C1 segment of cervical spinal cord (tissue), 14 donors: ENCODE measurements at places on chromosomes 12 and 14.

GRCh38 chr12:47910486-47910885, 5.7 kb upstream of the VDR start:
- no peak for DNase-seq

DNA sequence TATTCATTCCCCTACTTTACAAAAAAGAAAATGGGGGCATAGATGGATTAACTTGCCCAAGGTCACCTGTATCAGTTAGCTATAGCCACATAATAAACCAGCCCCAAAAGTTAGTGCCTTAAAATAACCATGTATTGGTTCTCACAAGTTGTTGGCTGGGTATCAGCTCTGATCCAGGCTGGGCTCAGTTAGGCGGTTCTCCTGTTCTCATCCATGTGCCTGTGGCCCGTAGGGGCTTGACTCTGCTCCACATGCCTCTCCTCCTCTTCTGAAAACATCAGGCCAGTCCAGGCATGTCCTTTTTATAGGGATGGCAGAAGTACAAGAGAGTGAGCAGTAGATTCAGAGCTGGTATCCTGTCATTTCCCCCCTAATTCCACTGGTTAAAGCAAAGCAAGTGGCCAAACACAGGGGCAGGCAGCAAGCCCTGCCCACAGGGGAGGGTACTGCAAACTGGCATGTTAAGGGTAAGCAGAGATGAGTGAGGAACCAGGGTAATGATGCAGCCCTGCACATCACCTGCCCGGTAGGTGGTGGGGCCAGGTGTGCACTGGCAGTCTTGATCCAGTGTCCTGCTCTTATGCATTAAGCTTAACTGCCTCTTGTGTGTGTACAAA, 47.9 kb upstream of the TUNAR start:
- DNase-seq, result no peak

GRCh38 chr12:107339487-107339886, 246.1 kb upstream of the CRY1 start:
- no peak for DNase-seq

- DNase-seq, result peak; percentile 79
Observed at GRCh38 chr12:39912211-39912980, 193.5 kb downstream of the SLC2A13 start.

DNA sequence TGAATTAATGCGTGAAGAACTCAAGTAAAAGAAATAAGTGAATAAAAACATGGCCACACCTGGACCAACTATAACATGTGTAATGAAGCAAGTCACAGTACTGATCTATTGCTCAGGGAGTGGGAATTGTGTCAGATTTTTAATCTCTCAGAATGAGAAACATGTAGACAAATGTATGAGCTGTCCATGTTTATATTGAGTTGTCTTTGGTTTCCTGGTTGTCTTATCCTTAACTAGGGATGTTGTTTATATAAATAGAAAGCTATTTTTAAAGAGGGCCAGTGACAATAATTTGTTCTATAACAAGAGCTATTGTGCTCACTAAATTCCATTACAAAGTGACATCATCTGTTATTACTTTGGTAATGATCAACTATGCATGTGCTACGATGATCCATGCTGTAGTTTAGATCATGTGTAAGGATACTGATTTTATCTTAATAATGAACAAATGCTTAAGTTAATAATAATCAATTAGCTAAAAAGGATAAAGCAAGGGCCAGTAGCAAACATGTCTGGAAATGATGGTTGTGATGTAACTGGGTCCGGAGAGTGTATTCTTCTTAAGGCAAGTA, 91.3 kb upstream of the RTL1 start:
- no peak for DNase-seq

DNA sequence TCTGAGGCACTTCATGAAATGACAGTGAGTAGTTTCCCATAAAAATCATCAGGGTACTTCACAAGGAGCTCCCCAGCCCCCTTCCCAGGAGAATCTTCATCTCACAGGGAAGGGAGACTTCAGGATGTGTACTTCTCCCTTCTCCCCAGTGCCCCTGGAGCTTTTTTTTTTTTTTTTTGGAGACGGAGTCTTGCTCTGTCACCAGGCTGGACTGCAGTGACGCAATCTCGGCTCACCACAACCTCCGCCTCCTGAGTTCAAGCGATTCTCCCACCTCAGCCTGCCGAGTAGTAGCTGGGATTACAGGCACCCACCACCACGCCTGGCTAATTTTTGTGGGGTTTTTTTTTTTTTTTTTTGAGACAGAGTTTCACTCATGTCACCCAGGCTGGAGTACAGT, 10.4 kb downstream of the ITPK1 start:
- DNase-seq, result peak; percentile 29

DNA sequence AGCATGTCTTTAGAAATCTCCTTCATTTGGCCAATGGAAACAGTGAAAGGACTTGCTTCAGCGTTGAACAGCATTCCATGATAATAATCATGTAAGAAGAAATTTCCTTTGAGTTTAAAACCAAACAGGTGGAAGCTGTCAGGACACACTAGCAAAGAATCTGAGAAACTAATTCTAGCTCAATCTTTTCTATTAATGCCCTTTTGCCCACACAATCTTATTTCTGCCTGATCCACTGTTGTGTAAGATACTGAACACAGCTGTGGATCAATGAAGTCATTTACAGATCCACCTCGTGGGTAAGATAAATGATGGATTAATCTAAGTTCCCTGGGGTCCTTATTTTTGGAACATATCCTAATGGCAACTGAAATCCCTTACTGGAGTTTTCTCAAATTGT, 536.9 kb upstream of the LMO3 start:
- DNase-seq, result no peak

- no peak for DNase-seq
Observed at GRCh38 chr14:68479247-68479646, 313.6 kb downstream of the ZFP36L1 start.

GRCh38 chr12:87368259-87368658, 660.9 kb downstream of the C12orf50 start:
- no peak for DNase-seq

GRCh38 chr14:32572867-32573150, 243.7 kb downstream of the AKAP6 start:
- no peak for DNase-seq

GRCh38 chr12:13084898-13085640, 18.4 kb downstream of the GSG1 start:
- DNase-seq, result no peak

GRCh38 chr12:114729731-114730130, 45.8 kb upstream of the TBX3 start:
- DNase-seq, result no peak

GRCh38 chr14:95467232-95467631, 49.2 kb downstream of the SYNE3 start:
- DNase-seq, result no peak

- no peak for DNase-seq
Observed at GRCh38 chr12:19988001-19988400, 380.3 kb upstream of the PDE3A start.

DNA sequence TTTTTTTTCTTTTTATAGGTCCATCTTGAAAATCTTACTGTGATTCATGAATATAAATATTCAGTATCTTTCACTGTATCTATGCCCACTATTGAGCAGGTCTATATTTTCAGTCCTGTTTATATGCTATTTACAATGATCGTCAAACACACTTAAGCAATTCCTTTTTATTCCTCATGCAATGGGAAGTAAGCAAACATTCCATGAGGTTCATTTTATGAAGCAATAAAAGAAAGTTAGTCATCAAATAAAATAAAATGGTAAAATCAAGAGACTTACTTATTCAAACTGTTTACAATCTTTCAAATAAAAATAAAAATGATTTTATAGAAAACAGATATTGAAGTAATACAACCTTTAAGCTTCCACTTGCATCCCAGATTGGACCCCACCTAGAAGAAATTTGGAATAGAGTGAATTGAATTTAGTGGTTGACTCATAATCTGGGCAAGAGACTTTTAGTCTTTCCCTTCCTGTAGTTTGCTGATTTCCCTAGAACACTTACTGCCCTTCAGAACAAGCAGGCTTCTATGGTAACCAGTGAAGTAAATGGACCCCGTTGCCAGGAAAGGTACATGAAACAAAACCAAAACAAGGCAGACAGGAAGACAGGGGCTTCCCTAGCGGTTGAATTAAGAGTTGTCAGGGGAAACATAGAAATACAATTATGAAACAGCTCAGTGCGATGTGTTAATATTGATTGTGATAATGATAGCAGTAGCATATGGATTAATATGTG, 241.0 kb upstream of the ATP2B1 start:
- no peak for DNase-seq

DNA sequence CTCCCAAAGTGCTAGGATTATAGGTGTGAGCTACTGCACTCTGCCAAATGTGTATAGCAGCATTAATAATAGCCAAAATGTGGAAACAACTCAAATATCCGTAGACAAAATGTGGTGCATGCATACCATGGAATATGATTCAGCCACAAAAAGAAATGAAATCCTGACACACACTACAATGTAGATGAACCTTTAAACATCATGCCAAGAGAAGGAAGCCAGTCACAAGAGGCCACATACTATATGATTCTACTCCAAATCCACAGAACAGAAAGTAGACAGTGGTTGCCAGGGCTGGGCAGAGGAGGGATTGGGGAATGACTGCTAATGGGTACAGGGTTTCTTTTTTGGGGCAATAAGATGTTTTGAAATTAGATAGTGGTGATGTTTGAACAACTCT, 7.7 kb upstream of the TMED2 start:
- DNase-seq, result no peak

DNA sequence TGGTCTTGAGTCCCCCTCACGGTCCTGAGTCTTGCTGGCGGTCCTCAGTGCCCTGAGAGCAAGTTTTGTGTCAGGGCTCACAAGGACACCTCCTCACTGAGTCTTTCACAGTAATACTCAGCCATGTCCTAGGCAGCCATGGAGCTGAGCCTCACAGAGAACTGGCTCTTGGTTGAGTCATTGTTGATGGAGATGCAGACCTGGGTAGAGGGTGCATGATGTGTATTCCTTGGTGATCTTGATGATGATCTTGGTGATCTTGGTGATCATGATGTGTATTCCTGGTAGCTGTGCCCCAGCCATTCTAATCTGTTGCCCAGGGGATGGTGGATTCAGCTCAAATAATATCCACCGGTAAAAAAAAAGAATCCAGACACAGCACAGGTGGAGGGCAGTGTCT, 495.4 kb downstream of the TMEM121 start:
- no peak for DNase-seq

- DNase-seq, result peak; percentile 77
Observed at GRCh38 chr12:65278576-65279368, at the start of gene MSRB3. TSS of gene MSRB3 (plus strand) at chr12:65278683. CDS start at chr12:65308580, 29,897 bp downstream.

DNA sequence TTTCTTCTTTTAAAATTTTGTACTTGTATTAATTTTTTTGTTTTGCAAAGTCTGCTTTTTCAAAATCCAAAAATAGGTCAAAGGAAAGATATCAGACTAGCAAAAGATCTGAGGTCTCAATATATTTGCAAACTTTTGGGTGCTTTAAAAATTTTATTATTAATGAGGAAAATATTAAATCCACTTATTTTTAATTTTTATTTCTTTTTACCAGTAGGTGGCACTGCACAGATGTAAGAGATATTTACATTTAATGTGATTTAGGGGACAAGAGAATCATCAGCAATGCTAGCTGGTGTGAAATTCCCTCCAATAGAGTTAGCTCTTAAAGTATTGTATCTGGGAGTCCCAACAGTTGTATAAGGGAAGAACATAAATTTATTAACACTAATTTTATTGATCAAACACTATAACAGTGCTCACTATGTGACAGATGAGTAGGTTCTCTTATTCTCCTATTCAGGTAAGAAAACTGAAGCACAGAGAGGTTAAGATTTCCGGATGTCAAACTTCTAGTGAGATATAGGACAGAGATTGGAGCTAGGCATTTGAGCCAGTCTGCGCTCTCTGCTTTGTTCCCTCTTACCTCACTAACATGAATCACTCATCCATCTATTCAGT, 30.5 kb downstream of the ALX1 start:
- no peak for DNase-seq

GRCh38 chr14:95885866-95886265, 9.2 kb downstream of the TUNAR start:
- DNase-seq, result peak; percentile 28

DNA sequence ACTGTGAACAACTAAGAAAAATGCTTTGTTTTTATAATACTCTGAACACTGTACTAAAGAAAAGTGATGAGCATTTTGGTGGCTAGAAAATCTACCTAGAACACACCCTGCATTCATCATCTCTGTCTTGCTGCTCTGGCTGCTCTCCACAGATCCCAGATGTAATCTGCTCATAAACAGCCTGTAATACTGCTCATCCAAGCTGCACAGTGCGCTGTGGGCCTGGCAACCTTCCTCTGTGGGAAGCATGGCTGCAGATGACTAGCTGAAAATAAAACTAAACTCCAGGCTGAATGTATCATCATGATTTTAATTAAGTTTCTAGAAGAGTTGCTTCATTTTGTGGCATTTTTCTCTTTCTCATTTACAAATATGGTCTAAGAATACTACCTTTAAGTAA, 200.7 kb downstream of the SLC2A13 start:
- DNase-seq, result no peak

- DNase-seq, result peak; percentile 83
Observed at GRCh38 chr14:21024585-21025370, at the start of gene NDRG2. TSS of gene NDRG2 (minus strand) at chr14:21025061. CDS start at chr14:21023315, 1,746 bp downstream.

DNA sequence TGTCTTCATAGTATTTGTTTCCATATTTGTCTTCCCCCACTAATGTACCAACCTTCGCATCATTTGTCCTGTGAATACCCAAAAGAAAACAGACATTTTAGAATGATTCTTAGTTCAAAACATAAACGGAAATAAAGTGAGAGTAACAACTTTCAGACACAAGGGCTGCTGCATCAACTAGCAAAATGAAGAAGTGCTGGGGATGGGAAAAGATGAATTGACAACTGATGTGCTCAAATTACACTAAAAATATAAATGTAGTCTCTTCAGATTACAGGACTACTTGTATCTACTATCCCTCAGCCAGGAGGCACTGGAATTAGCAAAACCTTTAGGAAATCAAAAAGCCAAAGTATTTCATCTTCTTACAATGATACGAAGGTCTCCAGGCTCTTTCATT, 743 bp downstream of the NDUFA12 start:
- DNase-seq, result no peak

DNA sequence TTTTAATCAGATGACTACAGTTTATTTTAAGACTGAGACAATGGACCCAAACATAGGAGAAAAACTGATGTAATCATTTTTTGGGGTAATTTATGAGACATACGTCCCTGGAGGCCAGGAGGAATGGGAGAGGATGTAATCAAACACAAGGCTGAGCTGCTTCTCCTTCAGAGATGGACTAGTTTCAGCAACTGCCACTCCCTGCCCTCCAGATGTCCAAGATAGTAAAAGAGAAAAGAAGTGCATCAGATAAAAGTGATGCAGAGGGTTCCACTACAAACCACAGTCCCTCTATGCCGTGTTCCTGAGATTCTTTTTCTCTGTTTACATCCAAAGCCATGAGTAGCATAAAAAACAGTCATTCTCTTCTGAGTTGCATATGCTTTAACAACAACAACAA, 101.1 kb downstream of the DACT1 start:
- DNase-seq, result no peak

- DNase-seq, result no peak
Observed at GRCh38 chr12:93946542-93947150, 201.7 kb upstream of the PLXNC1 start.

GRCh38 chr12:13100605-13100881, 2.9 kb downstream of the GSG1 start:
- no peak for DNase-seq
